ENCODE measurements at places on chromosomes 2 and 18. TPM values are rescaled to one million over a fixed set of nuclear protein-coding genes. Genes with fewer than 3 reads are reported as not detected.

The LDAH gene
- 25.9 TPM for total RNA-seq

The SATB2 gene
- 133 TPM for total RNA-seq

The CCDC85A gene
- total RNA-seq: 0.42 TPM

The TACR1 gene
- total RNA-seq: not detected

The CYP1B1 gene
- total RNA-seq: 3.5 TPM

The AQP12B gene
- total RNA-seq: 7.9 TPM

The TMEM247 gene
- not detected for total RNA-seq

The KIF5C gene
- total RNA-seq: 3.4 TPM

Measured in colonic mucosa (tissue), 4 donors.